ENCODE measurements at places on chromosomes 7 and 10. TPM values are rescaled to one million over a fixed set of nuclear protein-coding genes. Genes with fewer than 3 reads are reported as not detected.
A peak's percentile ranks its signal among the peaks of the same experiment; 100 is the strongest.

- peak; percentile 9 for DNase-seq
Observed at GRCh38 chr10:89207801-89208551, 859 bp upstream of the CH25H start.

DNA sequence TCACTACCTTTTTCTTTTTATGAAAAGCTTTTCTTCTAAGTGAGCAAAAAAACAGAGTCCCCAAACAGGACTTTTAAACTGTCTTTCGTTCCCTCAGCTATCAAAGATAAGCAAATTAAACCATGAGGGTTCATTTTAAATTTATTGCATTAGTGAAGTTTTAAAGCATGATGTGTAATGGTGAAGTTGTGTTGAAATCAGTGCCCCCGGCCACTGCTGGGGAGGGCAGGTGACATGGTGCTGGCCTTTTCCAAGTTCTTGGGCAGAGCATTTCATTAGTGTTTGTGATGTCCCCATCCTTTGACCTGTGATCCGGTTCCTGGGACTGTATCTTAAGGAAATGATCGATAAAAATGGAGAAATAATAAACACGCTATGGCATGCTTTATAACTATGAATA lies 96.0 kb downstream of the EEPD1 start:
- DNase-seq = no peak

Gene GPC2
- 3.2 TPM for total RNA-seq

- DNase-seq = no peak
Observed at GRCh38 chr7:118731854-118732253, 507.4 kb downstream of the ANKRD7 start.

Gene SPDYE1
- not detected for total RNA-seq

Gene CFAP58
- 1.7 TPM for total RNA-seq

Gene OPN1SW
- total RNA-seq = not detected

Gene OR6B1
- not detected for total RNA-seq

DNA sequence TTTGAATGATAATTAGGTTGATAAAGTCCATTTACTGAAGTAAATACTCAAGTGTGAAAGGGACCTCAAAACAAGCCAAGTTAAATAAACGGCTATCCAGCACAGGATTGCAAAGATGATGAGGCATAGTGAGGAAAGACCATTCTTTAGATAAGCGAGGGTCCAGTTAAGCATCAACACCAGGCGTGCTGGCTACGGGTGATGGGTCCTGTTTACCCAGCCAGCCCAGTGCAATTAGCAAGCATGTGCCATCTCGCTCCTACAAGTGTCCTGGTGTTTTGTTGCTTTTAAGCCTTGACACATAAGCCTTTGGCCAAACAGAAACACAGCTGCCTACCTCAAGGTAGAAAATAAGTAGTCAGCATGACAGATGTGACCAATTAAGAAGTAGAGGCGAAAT lies 7.1 kb downstream of the NEBL start:
- DNase-seq = no peak

GRCh38 chr7:36509962-36510361 lies 120.3 kb downstream of the ANLN start:
- DNase-seq = no peak

- DNase-seq = no peak
Observed at GRCh38 chr7:139203992-139204391, 27.0 kb upstream of the UBN2 start.

Gene PCLO
- 1.4 TPM for total RNA-seq
